ENCODE measurements at places on chromosomes 6 and 20. TPM values are rescaled to one million over a fixed set of nuclear protein-coding genes. Genes with fewer than 3 reads are reported as not detected.
A peak's percentile ranks its signal among the peaks of the same experiment; 100 is the strongest.

- H3K4me3 ChIP-seq = no peak overlapping the region
- DNase-seq = peak; percentile 97
- peaks cover 9% of the 10 kb centered on the region for H3K36me3 ChIP-seq
- no peaks in the 10 kb centered on the region for H3K27me3 ChIP-seq
Measured at GRCh38 chr20:49216991-49217578, 2.1 kb upstream of the DDX27 start.

DNA sequence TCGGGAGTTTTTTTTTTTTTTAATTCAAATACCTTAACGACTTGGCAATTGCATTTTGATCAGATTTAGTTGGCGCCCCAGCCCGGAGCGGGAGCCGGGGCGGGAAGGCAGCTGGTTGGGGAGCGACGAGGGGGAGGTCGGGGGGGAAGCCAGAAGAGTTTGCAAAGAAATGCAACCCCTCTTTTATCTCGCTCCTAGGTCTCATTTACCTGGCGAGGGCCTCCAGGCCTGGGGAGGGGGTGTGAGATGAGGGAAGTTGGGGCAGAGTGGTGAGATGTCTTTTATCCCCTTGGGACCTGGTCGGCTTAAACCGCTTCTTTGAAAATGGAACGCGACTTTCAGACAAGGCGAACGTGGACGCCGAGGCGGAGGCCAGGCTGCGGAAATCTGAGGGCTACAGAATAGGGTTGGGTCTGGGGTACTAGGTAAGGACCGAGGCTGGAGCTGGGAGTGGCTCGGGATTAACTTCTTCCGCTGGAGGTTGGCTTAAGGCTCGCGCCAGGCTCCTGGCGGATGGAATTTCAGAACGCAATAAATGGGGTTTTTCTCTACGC is 40.3 kb downstream of the NCR2 start:
- no peaks in the 10 kb centered on the region for H3K36me3 ChIP-seq
- H3K27me3 ChIP-seq = peaks cover 75% of the 10 kb centered on the region
- peak; percentile 29 for DNase-seq
- peaks cover 35% of the 10 kb centered on the region for H3K4me1 ChIP-seq
- H3K4me3 ChIP-seq = no peak overlapping the region

GRCh38 chr20:52103335-52103912 is 88.2 kb downstream of the ZFP64 start:
- H3K4me3 ChIP-seq = peak overlapping the region; percentile 47
- no peak for DNase-seq
- H3K27me3 ChIP-seq = peaks cover 42% of the 10 kb centered on the region
- peaks cover 31% of the 10 kb centered on the region for H3K4me1 ChIP-seq
- H3K36me3 ChIP-seq = no peaks in the 10 kb centered on the region
- H3K27ac ChIP-seq = no peak overlapping the region

Gene MYBL2
- polyA plus RNA-seq = 4.1 TPM

Gene SRSF12
- 0.44 TPM for polyA plus RNA-seq

GRCh38 chr20:41166201-41167117 is 29.1 kb downstream of the PLCG1 start:
- H3K4me3 ChIP-seq = no peak overlapping the region
- peaks cover 7% of the 10 kb centered on the region for H3K4me1 ChIP-seq
- DNase-seq = no peak
- H3K27me3 ChIP-seq = no peaks in the 10 kb centered on the region

Gene FRK
- polyA plus RNA-seq = 1.8 TPM

DNA sequence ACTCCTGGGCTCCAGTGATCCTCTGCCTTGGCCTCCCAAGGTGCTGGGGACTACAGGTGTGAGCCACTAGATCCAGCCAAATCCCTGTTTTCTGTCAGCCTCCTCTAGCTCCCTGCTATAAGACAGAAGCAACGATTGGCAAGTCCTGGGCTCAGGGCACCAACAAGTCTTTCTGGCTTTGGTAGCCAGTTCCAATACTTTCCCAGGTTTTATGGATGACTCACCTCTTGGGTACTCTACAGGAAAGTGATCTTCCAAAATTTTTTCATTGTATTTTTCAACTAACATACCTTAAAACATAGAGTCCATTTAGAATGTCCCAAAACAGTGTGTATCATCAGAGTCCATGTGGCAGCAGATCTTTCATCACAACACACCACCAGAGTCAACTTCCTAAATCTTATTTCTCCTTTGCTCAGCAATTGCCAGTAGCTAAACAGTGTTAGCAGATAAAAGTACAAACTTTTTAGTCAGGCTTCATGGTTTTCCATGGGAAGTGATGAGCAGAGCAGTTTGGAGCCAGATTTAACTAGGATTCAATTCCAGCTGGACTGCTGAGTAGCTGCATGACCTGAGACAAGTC is 13.3 kb downstream of the GABBR1 start:
- no peaks in the 10 kb centered on the region for H3K4me1 ChIP-seq
- no peak overlapping the region for H3K4me3 ChIP-seq
- H3K36me3 ChIP-seq = peaks cover 80% of the 10 kb centered on the region
- H3K27me3 ChIP-seq = no peaks in the 10 kb centered on the region

GRCh38 chr6:4772750-4773149 is 3.5 kb upstream of the CDYL start:
- H3K36me3 ChIP-seq = no peaks in the 10 kb centered on the region
- H3K27ac ChIP-seq = no peak overlapping the region
- no peaks in the 10 kb centered on the region for H3K27me3 ChIP-seq
- H3K4me3 ChIP-seq = no peak overlapping the region

Gene APCDD1L
- 0.12 TPM for polyA plus RNA-seq

- DNase-seq = no peak
- no peak overlapping the region for H3K27ac ChIP-seq
- no peak overlapping the region for H3K4me3 ChIP-seq
- no peaks in the 10 kb centered on the region for H3K36me3 ChIP-seq
- no peaks in the 10 kb centered on the region for H3K27me3 ChIP-seq
- no peaks in the 10 kb centered on the region for H3K4me1 ChIP-seq
Measured at GRCh38 chr20:58544286-58544685, 29.1 kb upstream of the APCDD1L start.

GRCh38 chr6:49454787-49455709 is 8.0 kb downstream of the MMUT start:
- no peak for DNase-seq
- no peak overlapping the region for H3K27ac ChIP-seq
- H3K27me3 ChIP-seq = no peaks in the 10 kb centered on the region
- H3K4me3 ChIP-seq = no peak overlapping the region
- H3K36me3 ChIP-seq = peaks cover 85% of the 10 kb centered on the region

GRCh38 chr6:160051390-160051789 is 70.2 kb upstream of the SLC22A1 start:
- DNase-seq = no peak
- H3K27ac ChIP-seq = no peak overlapping the region
- peaks cover 81% of the 10 kb centered on the region for H3K36me3 ChIP-seq
